Activated CD4-positive, alpha-beta memory T cell treated with anti-CD3 and anti-CD28 coated beads, Interleukin-2, amount 10 ng/mL, durations not matched to agents 7 days and 5 days (primary cell): ENCODE measurements at places on chromosomes 7 and 10.

- no peak for DNase-seq
Measured at GRCh38 chr10:117646718-117647117, 104.2 kb downstream of the EMX2 start.

DNA sequence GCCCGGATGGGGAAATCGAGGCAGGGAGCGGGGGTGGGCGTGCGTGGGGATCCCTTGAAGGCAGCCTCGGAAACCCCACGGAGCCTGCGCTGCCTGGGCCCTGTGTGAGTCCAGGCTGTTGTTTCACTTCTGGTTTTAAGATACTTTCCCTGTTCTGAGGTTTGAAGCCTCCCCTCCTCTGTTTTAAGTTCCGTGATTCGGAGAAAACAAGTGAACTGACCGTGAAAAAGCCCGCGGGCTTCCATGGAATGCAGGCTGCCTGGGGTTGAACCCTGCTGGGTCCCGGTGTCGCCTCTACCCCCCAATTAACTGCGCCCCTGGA lies 401 bp downstream of the LRRC27 start:
- DNase-seq = no peak

GRCh38 chr10:65033957-65034356 lies 1512.8 kb downstream of the REEP3 start:
- no peak for DNase-seq

- no peak for DNase-seq
Measured at GRCh38 chr7:156049366-156049765, 237.1 kb upstream of the SHH start.
